ENCODE measurements at places on chromosomes 13 and 19.

- H3K4me3 ChIP-seq: no peak overlapping the region
- DNase-seq: no peak
- no peak overlapping the region for H3K27ac ChIP-seq
- peaks cover 5% of the 10 kb centered on the region for H3K36me3 ChIP-seq
- peaks cover 37% of the 10 kb centered on the region for H3K4me1 ChIP-seq
- H3K27me3 ChIP-seq: no peaks in the 10 kb centered on the region
Measured at GRCh38 chr13:39577838-39578491, 25.0 kb downstream of the LHFPL6 start.

DNA sequence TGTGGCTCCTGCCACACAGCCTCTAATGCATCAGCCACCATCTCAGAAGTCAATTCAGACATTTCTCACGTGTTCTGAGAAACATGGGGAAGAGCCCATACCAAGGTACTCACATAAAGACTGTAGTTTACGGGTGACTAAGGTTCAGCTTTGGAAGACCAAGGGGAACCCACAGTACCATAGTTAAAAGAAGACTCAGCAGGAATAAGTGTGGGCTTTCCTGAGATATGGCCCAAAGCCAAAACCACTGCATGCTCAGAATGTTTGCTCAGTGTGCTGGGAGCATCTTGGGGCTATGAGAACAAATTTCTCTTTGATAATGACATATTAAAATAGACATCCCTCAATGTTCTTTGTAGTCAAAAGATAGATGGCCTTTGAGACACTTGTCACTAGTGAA, 283.8 kb downstream of the DCT start:
- no peak overlapping the region for H3K4me3 ChIP-seq
- no peaks in the 10 kb centered on the region for H3K36me3 ChIP-seq
- no peak overlapping the region for H3K27ac ChIP-seq

DNA sequence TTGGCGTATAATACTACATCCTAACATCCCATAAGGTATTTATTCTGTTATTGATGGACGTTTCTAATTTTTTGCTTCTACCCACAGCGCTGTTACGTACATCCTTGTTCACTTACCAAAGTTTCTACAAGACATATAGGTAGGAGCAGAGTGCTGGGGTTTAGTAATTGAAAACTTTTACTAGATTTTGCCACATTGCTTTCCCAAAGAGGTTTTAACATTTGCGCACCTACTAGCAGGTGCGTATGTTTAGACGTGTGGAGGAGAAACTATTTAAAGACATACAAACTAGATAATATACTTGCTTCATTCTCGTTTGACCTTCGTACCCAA, 559 bp upstream of the RPL21 start:
- peak overlapping the region; percentile 100 for H3K27ac ChIP-seq
- peak overlapping the region; percentile 100 for H3K4me3 ChIP-seq
- no peak for DNase-seq

DNA sequence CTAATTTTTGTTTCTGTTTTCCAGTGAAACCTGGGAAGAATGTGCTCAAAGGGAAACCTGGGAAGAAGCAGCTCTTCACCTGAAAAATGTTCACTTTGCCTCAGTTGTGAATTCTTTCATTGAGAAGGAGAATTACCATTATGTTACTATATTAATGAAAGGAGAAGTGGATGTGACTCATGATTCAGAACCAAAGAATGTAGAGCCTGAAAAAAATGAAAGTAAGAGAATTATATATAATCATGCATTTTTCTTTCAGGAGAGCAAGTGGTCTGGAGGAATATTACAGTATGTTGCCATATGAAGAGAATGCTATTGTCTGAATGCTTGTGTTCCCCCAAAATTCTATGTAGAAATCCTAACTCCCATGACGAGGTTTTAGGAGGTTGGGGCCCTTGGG, 3.4 kb downstream of the NUDT15 start:
- peaks cover 13% of the 10 kb centered on the region for H3K36me3 ChIP-seq
- H3K4me3 ChIP-seq: peak overlapping the region; percentile 54
- no peak overlapping the region for H3K27ac ChIP-seq
- no peaks in the 10 kb centered on the region for H3K27me3 ChIP-seq
- DNase-seq: no peak
- peaks cover 29% of the 10 kb centered on the region for H3K4me1 ChIP-seq

DNA sequence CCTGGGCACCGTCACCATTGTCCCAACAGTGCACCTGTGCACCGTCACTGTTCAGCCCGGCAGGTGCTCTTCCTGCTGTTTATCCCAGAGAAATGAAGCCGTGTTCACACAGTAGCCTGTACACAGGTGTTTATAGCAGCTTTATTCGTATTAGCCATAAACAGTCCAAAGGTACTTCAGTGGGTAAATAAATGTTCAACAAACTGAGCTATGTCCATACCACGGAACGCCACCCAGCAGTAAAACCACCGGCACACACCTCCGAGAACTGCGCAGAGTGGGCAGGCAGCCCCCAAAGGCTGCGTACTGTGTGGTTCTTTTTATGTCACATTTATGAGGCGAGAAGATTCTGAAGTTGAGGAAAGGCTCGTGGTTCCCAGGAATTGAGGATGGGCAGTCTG, 44.9 kb upstream of the DCUN1D2 start:
- H3K36me3 ChIP-seq: peaks cover 19% of the 10 kb centered on the region
- H3K27ac ChIP-seq: peak overlapping the region; percentile 19
- no peaks in the 10 kb centered on the region for H3K4me1 ChIP-seq
- no peak for DNase-seq
- H3K27me3 ChIP-seq: no peaks in the 10 kb centered on the region

DNA sequence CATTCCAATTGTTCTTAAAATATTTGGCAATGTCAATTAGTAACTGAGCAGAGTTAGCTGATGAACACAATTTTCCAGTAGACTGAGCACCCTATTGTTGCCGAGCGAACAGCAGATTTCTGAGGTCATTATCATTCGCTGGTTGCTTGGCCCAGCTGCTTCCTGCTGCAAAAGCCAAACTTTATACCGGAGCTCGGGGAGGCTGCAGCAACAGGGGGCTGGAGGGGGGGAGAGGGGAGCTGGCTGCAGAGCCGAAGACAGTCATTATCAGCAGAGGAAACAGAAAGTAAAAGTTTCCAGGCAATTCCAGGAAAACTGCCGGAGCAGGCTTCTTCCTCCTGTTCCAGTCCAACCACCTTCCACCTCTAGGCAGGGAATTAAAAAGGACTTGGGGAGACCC, 77.9 kb downstream of the ZNF536 start:
- H3K27ac ChIP-seq: peak overlapping the region; percentile 93
- peaks cover 58% of the 10 kb centered on the region for H3K4me1 ChIP-seq
- peak overlapping the region; percentile 82 for H3K4me3 ChIP-seq
- H3K36me3 ChIP-seq: no peaks in the 10 kb centered on the region
- peak; percentile 36 for DNase-seq

GRCh38 chr13:35876601-35877000, 254.6 kb downstream of the DCLK1 start:
- no peaks in the 10 kb centered on the region for H3K4me1 ChIP-seq
- no peak overlapping the region for H3K4me3 ChIP-seq
- no peak overlapping the region for H3K27ac ChIP-seq
- H3K27me3 ChIP-seq: no peaks in the 10 kb centered on the region

DNA sequence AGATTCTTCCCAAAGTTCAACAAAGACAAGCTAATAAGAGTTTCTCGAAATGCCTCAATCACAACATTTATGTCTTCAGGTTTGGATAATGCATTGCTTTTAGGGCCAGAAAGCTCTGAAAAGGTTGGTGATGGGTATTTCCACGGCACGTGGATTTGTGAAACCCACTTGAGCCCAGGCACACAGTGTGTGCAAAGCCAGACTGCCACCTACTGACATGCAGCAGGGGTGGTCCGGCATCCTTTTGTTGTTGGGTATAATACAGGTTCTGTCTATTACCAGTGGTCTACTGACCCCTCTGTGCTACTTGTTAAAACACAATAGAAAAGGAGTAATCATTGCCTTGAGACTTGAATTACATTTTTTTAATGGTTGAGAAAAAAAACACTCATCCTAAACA, 225.6 kb downstream of the RAP2A start:
- peaks cover 39% of the 10 kb centered on the region for H3K27me3 ChIP-seq
- no peaks in the 10 kb centered on the region for H3K36me3 ChIP-seq
- peaks cover 4% of the 10 kb centered on the region for H3K4me1 ChIP-seq
- H3K4me3 ChIP-seq: no peak overlapping the region
- no peak overlapping the region for H3K27ac ChIP-seq

- no peak overlapping the region for H3K27ac ChIP-seq
- DNase-seq: no peak
Measured at GRCh38 chr13:45339399-45339798, 1.6 kb downstream of the TPT1 start.

DNA sequence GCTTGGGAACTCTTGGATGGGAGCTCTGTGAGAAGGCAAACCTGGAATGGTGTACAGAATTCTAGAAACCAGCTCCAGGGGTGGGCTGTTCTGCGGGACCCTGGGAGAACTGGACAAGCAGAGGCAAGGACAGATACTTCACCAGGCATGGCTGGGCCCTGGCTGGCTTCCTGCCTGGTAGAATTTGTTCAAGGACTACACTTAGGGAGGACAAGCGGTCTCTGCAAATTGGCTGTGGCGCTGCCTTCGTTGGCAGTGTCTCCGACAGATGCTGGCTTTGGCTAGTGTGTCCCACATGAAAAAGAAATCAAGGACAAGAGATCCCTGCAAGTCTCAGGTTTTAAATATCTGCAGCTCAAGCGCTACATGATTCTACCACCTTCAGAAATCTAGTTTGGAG, 12.4 kb downstream of the CEBPG start:
- H3K27ac ChIP-seq: no peak overlapping the region
- H3K27me3 ChIP-seq: no peaks in the 10 kb centered on the region
- DNase-seq: no peak
- no peaks in the 10 kb centered on the region for H3K36me3 ChIP-seq
- H3K4me3 ChIP-seq: no peak overlapping the region
- peaks cover 14% of the 10 kb centered on the region for H3K4me1 ChIP-seq

GRCh38 chr13:106529415-106530170, 5.9 kb downstream of the EFNB2 start:
- H3K27ac ChIP-seq: peak overlapping the region; percentile 37
- no peak for DNase-seq
- peaks cover 15% of the 10 kb centered on the region for H3K36me3 ChIP-seq
- H3K4me3 ChIP-seq: peak overlapping the region; percentile 96
- H3K27me3 ChIP-seq: peaks cover 10% of the 10 kb centered on the region

- H3K4me1 ChIP-seq: peaks cover 27% of the 10 kb centered on the region
- peaks cover 2% of the 10 kb centered on the region for H3K36me3 ChIP-seq
- no peak overlapping the region for H3K27ac ChIP-seq
- H3K4me3 ChIP-seq: no peak overlapping the region
- DNase-seq: no peak
Measured at GRCh38 chr13:46491641-46492040, 61.3 kb upstream of the LRCH1 start.

DNA sequence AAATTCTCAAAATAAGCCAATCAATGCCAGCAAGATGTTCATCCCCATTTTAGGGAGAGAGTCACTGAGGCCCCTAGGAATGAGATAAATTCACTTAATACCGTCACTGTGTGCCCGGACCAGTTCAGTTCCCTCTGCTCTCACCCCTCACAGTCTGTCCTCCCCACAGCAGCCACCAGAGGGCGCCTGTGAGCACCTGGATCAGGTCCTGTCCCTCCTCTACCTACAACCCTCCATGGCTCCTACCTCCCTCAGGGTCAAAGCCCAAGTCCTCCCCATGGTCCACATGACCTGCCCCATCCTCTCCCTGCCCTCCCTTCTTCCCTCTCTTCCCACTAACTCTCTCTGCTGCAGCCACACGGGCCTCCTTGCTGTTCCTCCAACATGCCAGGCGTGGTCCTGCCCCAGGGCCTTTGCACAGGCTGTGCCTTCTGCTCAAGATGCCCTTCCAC, 42.0 kb upstream of the NFIC start:
- no peaks in the 10 kb centered on the region for H3K4me1 ChIP-seq
- no peaks in the 10 kb centered on the region for H3K36me3 ChIP-seq
- H3K27me3 ChIP-seq: peaks cover 57% of the 10 kb centered on the region
- peak; percentile 63 for DNase-seq
- no peak overlapping the region for H3K27ac ChIP-seq

- no peaks in the 10 kb centered on the region for H3K27me3 ChIP-seq
- H3K36me3 ChIP-seq: peaks cover 14% of the 10 kb centered on the region
- H3K27ac ChIP-seq: no peak overlapping the region
- DNase-seq: no peak
- H3K4me1 ChIP-seq: no peaks in the 10 kb centered on the region
- H3K4me3 ChIP-seq: no peak overlapping the region
Measured at GRCh38 chr19:19348266-19348665, 27.6 kb downstream of the MAU2 start.

DNA sequence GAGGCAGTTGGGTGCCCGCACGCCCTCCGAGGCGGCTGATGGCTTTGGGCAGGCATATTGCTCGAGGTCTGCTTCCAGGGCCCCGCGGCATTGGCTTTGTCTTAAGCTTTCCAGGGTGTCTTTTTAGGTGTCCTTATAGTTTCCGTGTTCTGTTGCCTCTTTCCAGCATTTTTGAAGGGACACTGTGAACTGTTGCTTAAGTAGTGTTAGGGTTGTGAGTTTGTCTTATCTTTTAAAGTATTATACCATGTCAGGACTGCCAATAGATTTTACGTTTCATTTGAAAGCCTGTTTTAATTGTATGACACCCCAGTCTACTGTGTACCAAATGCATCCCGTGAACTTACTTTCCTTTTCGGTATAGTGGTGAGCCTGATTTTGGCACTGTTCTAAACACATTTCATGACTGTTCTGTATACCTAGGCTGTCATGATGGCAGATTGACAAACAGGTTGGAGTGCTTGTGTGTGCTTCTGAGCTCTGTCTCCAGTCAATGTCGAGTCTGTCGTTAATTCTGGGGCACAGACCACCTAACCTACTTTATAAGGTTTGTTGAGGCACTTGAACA, 656 bp downstream of the PCCA start:
- DNase-seq: no peak
- peaks cover 42% of the 10 kb centered on the region for H3K4me1 ChIP-seq
- H3K36me3 ChIP-seq: no peaks in the 10 kb centered on the region
- H3K4me3 ChIP-seq: peak overlapping the region; percentile 90
- no peaks in the 10 kb centered on the region for H3K27me3 ChIP-seq
- peak overlapping the region; percentile 88 for H3K27ac ChIP-seq

DNA sequence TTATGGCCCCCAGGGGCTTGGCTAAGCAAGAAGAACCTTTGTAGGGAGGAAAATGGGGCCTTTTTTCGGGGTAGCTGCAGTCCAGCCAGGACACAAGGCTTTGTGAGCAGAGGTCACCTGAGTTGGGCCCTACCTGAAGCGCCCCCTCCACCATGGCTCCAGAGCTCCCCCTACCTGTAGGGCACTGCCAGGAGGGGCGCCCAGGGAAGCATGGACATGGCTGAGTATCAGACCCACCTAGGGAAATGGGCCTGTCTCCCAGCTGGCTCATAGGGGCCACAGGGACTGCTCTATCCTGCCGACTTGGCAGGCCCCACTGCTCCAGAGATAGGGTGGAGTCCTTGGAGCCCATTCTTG, 9.0 kb upstream of the CEBPA start:
- H3K27ac ChIP-seq: no peak overlapping the region
- no peak for DNase-seq
- H3K36me3 ChIP-seq: no peaks in the 10 kb centered on the region
- H3K4me3 ChIP-seq: no peak overlapping the region
- peaks cover 19% of the 10 kb centered on the region for H3K27me3 ChIP-seq
